ENCODE measurements at places on chromosomes 3 and 15.

DNA sequence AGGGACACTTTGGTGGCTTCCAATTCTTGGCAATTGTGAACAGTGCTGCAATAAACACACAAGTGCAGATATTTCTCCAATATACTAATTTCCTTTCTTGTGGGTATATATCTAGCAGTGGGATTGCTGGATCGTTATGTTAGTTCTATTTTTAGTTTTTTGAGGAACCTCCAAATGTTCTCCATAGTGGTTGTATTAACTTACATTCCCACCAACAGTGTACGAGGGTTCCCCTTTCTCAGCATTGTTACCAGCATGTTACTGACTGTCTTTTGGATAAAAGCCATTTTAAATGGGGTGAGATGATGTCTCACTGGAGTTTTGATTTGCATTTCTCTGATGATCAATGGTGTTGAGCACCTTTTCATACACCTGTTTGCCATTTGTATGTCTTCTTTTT lies 92.8 kb downstream of the DAPK2 start:
- DNase-seq, result no peak

- DNase-seq, result no peak
These were observed 74.8 kb downstream of the PPM1L start for GRCh38 chr3:160830796-160831195.

GRCh38 chr3:141255846-141256261 lies 24.2 kb downstream of the PXYLP1 start:
- peak; percentile 20 for DNase-seq

DNA sequence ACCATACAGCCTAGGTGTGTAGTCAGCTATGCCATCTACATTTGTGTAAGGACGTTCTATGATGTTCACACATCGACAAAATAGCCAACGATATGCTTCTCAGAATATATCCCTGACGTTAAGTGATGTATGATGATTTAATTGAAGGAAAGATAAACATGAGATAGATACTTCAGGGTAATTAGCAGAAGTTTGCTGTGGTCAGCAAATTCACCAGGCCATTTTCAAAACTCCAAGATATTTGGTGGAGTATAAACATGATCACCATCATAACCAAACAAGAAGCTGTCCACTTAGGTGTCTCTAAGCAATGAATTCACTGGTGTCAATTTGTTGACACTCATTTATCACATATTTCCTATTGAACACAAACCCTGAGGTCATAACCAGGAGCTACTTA lies 885.6 kb upstream of the NR2F2 start:
- no peak for DNase-seq

DNA sequence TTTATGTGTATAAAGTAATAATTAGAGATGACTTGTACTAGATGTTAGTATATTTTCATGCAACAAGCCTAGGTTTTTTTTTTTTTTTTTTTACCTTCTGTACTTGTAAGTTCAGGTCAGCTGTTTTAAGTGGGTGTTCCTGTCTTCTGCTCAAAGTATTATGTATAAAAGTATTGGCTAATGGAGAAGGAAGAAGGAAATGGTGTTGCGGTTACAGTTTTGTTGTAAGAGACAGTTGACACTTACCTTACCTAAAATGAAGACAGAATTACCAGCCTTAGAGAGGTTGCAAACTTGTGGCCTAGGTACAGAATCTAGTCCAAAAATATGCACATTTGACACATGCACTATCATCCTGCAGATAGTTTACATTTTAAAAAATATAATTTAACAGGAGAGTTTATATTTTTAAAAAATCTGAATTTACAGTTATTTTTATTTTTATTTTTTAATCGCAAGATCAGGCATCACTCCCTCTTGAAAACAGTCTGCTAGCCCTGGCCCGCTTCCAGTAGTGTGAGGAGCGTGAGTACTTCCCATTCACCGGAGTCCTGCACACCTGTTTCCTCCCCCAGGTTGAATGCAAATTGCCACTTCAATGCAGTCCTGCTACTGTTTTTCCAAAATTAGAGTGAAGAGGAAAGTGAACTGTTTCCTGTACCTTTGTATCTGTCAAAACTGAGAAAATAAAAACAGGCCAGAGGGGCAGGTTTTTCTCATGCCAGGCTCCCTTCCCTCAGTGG lies 224.3 kb upstream of the SOX2 start:
- DNase-seq, result no peak

- no peak for DNase-seq
These were observed 150.5 kb upstream of the NPHP3 start for GRCh38 chr3:132872711-132873110.

GRCh38 chr3:195821403-195822130 lies 9.8 kb upstream of the MUC4 start:
- no peak for DNase-seq

DNA sequence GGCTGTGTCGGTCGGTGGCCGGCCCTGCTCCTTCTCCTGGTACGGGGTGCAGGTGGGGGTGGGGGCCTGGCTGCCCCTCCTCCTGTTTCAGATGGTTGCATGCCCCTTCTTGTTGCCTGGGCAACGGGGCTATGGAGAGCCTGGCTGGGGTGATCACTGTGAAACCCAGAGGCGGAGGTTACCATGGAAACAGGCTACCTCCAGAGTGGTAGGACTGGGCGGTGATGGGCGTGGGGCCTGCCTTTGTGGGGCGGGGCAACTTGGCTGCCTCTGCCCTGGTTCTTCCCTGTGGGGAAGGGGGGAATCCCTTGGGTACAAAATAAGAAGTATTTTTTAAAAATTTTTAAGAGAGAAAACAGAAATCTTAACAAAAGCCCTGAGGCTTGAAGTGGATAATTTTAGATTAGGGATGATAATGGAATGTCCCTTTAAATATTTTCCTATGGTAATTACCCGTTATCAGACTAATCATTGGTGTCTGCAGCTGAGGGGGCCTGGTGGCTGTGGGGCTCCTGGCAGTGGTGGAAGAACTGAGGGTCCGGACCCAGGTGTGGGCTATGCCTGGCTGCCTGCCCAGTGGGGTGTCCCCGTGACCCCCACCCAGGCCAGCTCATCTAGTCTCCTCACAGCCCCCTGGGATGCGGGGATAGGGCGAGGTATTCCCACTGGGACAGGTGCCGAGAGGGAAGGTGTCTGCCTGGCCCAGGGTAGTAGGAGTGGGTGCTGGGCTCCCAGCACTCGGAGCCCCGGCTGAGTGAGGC lies 32.5 kb downstream of the PLXNA1 start:
- no peak for DNase-seq

DNA sequence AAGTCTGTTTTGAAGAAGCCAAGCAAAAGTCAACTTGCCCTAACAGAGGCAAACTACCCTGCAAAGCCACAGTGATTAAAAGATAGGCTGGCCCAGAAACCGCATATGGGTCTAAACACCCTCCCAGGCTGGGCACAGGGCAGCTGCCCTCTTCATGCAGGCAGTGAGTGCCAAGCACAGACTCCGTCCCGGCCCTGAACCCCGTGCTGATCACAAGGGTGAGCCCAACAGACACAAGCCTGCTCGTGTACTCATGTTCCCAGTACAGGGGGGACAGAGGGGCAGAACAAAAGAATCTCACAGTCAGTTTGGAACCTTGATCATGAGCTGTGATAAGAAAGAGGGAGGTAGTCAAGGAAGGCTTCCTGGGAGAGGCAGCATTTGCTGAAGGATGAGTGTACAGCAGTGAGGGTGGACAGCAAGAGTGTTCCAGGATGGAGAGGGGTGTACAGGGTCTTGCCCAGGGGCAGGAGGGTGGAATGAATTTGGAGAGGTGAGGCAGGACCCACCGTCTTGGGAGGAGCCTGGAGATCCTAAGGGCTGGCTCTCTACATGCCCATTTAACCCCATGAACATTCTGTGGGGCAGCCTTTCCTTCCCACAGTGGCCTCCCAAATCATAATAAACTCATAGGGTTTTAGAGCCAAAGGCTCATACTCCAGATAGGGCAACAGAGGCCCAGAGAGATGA lies 43.2 kb upstream of the PRR23E start:
- no peak for DNase-seq

DNA sequence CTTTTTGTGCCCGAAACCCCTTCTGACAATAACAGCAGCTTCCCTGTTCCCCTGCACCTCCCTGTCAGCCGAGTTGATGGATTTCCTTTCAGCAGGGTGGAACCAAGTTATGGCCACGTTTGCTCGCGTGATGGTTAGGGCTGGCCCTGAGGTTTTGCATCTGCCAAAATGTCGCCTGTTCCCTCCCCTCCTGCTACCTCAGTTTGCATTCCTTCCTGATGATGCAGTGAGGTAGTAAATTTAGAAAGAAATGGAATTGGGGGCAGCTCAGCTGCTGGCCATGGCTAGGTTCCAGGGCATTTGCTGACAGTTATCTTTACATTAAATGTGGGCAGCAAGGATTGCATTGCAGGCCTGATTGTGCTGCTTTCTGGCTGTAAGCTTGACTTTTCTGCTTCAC lies 13.2 kb downstream of the LIMD1 start:
- no peak for DNase-seq

- no peak for DNase-seq
These were observed 119.5 kb downstream of the FRMD5 start for GRCh38 chr15:44075535-44075934.

GRCh38 chr3:135865553-135865952 lies 100.0 kb upstream of the PPP2R3A start:
- DNase-seq, result no peak

DNA sequence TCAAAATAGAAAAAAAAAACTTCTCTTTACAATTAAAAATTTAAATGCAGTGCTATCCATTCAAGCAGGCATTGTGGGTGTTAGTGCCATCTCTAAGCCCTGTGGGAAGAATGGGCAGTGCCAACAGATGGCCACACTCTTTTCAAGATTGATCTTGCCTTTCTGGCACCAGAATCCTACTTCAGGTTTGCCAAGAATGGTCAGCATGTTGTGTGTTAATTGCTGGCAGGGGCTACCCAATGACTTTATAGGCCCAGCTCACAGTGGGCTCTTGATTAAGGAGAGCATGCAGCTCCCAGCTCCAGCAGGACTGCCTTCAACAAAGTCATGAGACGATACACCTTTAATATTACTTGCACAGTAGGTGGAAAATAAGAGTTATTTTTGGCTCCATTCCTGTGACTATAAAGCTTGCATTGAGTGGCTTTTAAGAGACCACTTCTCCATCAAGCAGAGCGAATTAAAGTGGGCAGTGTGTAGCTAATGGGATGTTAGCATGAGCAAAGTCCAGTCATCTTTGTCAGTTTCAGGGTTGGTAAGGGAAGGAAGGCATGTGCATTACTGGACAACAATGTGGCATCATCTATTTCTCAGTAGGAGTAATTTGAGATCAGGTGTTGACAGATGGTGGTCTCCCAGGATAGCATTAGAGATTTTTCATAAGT lies 476.8 kb downstream of the C3orf38 start:
- no peak for DNase-seq

- DNase-seq, result no peak
These were observed 461.4 kb downstream of the DIPK2A start for GRCh38 chr3:144433006-144433405.

- DNase-seq, result no peak
These were observed 725.4 kb upstream of the DPPA4 start for GRCh38 chr3:110062716-110063115.

GRCh38 chr3:57382933-57383332 lies 90.4 kb upstream of the ASB14 start:
- DNase-seq, result no peak

- no peak for DNase-seq
These were observed 104.3 kb upstream of the ABHD17C start for GRCh38 chr15:80590761-80591355.

DNA sequence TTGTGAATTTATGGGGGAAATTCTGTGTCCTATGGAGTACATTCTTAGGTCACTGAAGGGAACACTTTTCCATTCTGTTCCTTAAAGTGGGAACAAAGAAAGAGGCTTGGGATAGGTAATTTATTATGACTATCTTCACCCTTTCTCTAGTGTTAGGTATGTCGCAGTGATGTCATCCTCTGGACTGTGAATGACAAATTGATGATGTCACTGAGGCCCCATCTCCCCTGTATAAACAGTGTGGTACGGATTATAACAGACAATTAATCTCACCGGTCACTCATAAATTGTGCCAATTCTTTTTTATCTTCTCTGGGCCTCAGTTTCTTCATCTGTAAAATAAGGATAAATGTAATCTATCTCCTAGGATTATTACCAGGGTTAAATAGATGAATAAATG lies 23.5 kb downstream of the MOBP start:
- no peak for DNase-seq

DNA sequence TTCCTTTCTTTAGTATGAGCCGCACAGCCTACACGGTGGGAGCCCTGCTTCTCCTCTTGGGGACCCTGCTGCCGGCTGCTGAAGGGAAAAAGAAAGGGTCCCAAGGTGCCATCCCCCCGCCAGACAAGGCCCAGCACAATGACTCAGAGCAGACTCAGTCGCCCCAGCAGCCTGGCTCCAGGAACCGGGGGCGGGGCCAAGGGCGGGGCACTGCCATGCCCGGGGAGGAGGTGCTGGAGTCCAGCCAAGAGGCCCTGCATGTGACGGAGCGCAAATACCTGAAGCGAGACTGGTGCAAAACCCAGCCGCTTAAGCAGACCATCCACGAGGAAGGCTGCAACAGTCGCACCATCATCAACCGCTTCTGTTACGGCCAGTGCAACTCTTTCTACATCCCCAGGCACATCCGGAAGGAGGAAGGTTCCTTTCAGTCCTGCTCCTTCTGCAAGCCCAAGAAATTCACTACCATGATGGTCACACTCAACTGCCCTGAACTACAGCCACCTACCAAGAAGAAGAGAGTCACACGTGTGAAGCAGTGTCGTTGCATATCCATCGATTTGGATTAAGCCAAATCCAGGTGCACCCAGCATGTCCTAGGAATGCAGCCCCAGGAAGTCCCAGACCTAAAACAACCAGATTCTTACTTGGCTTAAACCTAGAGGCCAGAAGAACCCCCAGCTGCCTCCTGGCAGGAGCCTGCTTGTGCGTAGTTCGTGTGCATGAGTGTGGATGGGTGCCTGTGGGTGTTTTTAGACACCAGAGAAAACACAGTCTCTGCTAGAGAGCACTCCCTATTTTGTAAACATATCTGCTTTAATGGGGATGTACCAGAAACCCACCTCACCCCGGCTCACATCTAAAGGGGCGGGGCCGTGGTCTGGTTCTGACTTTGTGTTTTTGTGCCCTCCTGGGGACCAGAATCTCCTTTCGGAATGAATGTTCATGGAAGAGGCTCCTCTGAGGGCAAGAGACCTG lies 13.2 kb downstream of the GREM1 start:
- DNase-seq, result no peak

- DNase-seq, result no peak
These were observed 59.7 kb upstream of the TBL1XR1 start for GRCh38 chr3:177257006-177257405.

GRCh38 chr3:100563228-100563627 lies 46.2 kb upstream of the ADGRG7 start:
- DNase-seq, result no peak

- no peak for DNase-seq
These were observed 161.9 kb downstream of the ALDH1A2 start for GRCh38 chr15:57903626-57904025.

DNA sequence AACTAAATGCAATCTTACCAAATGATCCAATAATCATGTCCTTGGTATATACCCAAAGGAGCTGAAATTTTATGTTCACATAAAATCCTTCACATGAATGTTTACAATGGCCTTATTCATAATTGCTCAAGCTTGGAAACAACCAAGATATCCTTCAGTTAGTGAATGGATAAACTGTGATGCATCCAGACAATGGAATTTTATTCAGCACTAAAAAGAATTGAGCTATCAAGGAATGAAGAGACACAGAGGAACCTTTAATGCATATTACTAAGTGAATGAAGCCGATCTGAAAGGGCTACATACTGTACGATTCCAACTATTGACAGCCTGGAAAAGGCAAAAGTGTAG lies 168.4 kb downstream of the PDE8A start:
- DNase-seq, result no peak
